ENCODE measurements at places on chromosomes 1 and 21.

DNA sequence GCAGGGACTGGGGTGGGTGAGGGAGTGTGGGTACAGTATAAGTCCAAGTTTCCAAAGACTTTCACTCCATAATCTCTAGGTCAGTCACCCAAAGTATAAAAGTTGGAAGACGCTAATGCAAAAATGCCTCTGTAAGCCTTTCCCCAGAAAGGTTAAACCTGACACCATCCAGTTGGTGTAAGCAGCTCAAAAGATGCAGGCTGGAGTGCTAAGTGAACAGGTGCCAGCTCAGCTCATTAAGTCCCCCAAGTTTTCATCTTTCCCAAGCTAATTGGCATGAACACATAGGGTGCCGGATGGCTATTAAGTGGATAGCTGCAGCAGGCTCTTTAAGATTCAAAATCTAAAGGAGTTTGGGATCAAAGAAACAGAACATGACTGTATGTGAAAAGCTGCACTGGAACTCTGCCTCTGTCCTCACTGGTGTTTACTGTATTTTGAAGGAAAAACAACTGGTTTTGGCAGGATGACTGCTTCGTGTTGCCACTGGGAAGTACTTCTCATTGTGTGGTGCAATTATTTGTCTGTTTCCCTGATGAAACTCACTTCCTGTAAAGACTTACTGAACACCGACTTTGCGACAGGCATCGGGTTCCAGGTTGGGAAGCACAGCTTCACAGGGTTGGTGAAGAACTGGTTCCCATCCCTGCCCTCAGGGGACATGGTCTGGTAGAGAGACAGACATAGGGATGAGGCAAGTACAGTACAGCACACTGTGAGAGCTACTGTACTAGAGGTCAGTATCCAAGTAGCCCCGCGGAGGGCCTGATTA is 152.7 kb downstream of the DAB1 start:
- no peak for DNase-seq

DNA sequence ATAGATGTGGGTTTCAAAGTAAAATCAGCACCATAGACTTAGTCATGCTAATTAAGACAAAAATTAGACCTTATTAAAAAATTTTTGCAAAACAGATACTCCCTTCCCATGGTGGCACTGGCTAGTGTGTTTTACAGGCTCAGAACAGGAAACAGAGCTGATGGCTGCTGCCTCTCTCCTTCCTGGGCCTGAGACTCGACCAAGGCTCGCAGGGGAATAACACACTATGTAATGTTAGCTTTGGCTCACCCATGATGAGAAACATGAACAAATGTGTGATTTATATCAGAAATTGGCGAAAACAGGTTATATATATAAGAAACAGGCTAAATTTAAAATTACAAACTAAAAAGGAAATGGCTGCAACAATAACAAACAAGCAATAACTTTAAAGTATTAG is 50.7 kb downstream of the ERG start:
- no peak for DNase-seq

DNA sequence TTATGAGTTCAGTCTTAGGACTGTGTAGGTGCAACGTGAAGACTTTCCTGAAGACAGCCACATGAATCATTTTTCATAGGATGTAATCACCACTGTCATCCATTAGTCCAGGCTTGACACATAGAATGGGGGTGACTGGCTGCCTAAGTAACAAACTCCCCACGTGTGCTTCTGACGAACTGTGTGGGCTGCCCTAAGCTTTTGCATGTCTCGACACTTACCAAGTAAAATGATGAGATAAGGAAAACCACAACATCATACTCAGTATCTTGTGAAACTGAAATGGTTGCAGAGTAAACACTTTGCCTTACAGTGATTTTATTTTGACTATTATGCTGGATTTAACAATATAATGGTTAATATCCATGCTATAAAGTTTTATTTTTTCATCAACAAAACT is 19.5 kb downstream of the ERG start:
- no peak for DNase-seq

DNA sequence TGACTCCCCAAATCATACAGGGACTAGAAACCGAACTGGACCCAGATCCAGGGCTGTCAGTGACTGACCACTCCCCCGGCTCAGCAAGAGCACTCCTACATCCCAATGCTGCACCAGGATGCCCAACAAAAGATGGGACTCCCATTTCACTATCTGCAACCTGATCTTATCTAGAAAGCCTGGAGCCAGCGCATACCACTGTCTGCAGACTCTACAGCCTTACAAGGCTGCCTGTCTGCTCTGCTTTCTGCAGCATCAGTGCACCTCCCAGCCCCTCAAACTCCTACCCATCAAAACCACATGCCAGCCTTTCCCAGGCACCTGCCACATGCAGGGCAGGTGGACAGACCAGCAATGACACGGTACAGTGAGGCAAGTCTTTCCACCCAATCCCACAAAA is 52.2 kb downstream of the SSBP3 start:
- no peak for DNase-seq

DNA sequence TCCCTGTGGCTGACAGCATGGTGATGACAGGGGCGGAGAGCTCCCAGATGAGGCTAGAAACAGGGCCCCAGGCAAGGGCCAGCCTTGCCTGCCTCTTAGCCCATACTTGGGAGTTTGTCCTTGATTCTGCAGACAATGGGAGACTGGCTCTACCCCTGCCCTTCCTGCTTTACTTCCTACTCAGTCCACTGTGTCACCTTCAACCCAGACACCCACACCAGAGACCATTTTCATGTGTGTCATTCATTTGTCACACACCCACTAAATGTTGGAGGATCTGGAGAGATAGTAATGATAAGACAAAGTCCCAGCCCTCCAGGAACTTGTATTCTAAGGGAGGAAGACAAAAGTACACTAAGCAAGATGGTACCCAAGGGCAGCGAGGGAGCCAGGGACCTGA is 43.7 kb downstream of the SYT6 start:
- DNase-seq: no peak

DNA sequence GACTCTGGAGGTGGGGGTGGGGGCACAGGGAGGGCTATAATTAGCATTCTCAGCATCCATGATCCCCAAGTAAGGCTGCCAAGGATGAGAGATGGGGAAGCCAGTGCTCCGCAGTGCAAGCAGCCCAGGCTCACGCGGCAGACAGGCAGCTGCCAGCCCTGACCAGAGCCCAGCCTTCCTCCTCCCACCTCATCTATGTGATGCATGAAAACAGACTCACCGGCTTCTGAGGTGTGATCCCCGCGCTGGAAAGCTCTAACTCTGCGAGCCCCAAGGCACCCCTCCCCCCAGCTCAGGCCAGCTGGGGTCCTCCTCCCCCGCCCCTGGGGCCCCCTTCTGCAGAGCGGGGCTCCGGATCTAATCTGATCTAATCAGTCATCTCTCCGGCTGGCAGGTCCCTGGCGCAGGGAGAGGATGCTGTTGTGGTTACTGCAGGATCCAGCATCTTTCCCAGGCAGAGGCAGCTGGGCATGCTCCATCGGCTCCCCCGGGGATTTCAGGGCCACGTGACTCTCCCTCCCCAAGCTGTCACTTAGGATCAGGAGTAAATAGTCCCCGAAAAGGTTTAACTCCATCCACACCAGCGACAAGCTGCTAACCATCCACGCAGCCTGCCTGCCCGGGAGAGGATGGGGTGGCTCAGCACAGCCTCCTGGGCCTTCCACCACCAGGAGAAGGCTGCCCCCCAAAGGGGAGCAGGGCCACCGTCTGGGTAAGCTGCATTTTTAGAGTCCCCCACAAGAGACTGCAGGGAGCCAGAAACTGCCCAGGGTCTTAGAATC is at the start of gene PLEKHA6:
TSS of gene PLEKHA6 (minus strand) at position 456 of the 782 bp plus-strand sequence. CDS start 86,202 bp downstream, outside the sequence.
- peak; percentile 39 for DNase-seq

- no peak for DNase-seq
Observed at GRCh38 chr1:112165375-112165774, 175.9 kb upstream of the KCND3 start.

GRCh38 chr21:44924606-44925377 is 4.1 kb upstream of the ITGB2 start:
- DNase-seq: no peak

DNA sequence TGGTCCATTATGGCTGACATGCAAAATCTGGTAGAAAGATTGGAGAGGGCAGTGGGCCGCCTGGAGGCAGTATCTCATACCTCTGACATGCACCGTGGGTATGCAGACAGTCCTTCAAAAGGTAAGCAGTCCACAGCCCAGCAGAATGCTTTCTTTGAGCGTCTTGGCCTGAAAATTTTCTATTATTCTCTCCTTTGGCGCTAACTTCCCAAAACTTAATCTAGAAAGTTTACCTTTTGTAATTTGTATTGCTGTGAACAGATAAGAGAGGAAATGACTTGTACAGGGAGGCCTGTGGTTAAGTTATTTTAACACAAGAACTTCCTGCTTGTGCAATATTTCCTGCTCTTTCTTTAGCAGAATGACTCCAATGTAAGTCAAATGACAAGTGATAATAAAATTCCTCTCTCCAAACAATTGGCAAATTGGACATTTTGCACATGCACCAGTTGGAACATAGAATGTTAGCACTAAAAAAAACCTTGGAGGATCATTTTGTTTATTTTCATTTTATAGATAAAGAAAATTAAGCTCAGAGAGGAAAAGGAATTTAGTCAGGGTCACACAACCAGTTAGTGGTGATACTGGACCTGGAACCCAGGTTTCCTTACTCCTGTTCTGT is 18.9 kb downstream of the CAP1 start:
- DNase-seq: no peak

DNA sequence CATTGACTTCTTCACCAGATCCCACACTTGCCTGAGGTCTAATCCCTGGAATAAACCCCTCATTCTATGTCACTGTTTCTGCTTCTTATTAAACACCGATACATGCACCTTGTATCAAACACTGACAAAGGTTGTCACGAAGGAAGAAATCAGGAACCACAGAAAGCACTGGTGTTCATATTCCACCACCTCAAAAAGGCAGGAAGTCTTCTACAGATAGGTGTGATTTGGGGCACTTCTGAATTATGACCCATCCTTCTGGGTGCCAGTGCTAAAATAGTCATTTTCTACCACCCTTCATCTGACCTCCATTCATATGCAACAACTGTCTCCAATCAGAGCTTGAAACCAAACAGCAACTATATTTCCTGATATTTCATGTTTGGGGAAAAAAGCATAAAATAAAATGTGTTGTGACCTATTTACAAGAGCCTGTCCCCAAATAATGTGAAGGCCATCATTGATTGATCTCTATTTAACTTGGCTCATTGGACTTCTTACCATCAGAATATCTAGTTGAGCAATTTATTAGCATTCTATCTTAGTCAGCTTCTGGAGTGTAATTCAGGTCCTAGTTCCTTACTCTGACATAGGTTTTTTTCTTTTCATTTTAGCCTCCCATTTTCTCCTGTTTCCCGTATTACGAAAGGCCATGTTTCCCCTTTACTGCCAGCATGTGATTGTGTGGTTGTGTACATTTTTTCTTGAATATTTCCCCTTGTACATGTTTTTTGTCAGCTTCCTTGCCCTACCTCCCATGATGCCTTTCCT is 43.1 kb downstream of the DUSP10 start:
- DNase-seq: no peak

GRCh38 chr1:205800427-205800826 is 12.6 kb downstream of the SLC41A1 start:
- DNase-seq: no peak

GRCh38 chr1:159916242-159917051 is 8.9 kb downstream of the TAGLN2 start:
- DNase-seq: no peak

DNA sequence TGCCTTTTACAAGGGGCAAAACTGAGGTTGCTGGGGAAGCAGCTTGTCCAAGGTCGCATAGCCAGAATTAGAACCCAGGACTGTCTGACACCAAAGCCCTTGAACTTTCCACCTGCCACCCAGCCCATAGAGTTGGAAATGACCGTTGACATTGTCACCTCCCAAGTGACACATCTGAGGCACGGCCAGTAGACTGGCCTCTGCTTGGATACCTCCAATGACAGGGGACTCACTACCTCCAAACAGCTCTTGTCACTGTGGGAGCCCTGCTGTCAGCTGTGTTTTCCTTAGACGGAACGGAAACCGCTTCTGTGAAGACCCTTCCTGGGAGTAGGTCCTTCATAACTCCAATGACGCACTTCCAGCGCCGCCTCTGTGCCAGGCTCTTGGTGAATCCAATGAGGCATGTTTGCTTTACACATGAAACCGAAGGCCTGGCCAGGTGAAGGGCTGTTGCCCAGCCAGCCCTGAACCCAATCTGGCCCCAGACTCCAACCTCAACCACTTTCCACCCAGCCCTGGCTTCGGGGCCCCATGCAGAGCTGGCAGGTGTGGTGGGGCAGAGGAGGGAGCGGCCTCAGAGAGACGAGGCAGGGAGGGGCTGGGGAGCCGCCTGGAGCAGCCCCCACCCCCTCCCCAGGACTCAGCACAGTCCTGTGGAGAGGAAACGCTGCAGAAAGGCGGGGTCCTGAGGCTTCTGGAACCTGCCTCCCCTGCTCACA is 109.2 kb upstream of the IFFO2 start:
- DNase-seq: no peak

Measured in activated T-cell treated with anti-CD3 and anti-CD28 coated beads, Interleukin-2, amount 50 U/mL, for 48 hours (primary cell).